ENCODE measurements at places on chromosomes 13 and 19. TPM values are rescaled to one million over a fixed set of nuclear protein-coding genes. Genes with fewer than 3 reads are reported as not detected.

ZNF98 gene
- total RNA-seq: not detected

WTIP gene
- 15.4 TPM for total RNA-seq

ZNF562 gene
- 2.5 TPM for total RNA-seq

MRPL57 gene
- 34.5 TPM for total RNA-seq

RPL28 gene
- total RNA-seq: 2,232 TPM

DLEU7 gene
- total RNA-seq: 5.4 TPM

ACP5 gene
- 9.0 TPM for total RNA-seq

CDKN2D gene
- 2.6 TPM for total RNA-seq

TNFSF9 gene
- total RNA-seq: 1.7 TPM

KISS1R gene
- 2.6 TPM for total RNA-seq

RNF225 gene
- total RNA-seq: 1.2 TPM

ZNF526 gene
- total RNA-seq: 14.1 TPM

CYP2A7 gene
- total RNA-seq: 0.78 TPM

ZNF253 gene
- total RNA-seq: 74.6 TPM

FCER2 gene
- total RNA-seq: 0.29 TPM

IL12RB1 gene
- total RNA-seq: not detected

TNNT1 gene
- 115 TPM for total RNA-seq

IGFL3 gene
- total RNA-seq: not detected

ZIC2 gene
- total RNA-seq: 429 TPM

TPTE2 gene
- total RNA-seq: not detected

ERFL gene
- not detected for total RNA-seq

SIGLEC12 gene
- not detected for total RNA-seq

GPR42 gene
- not detected for total RNA-seq

VAV1 gene
- total RNA-seq: 0.22 TPM

PLPP2 gene
- 101 TPM for total RNA-seq

ZNF667 gene
- 9.3 TPM for total RNA-seq

PSG5 gene
- total RNA-seq: not detected

LMTK3 gene
- total RNA-seq: 13.6 TPM

BLVRB gene
- total RNA-seq: 32.3 TPM

ZNF473 gene
- 11.0 TPM for total RNA-seq

LRRC63 gene
- total RNA-seq: not detected

PRMT1 gene
- 561 TPM for total RNA-seq

SPRY2 gene
- 37.7 TPM for total RNA-seq

FAM83E gene
- 6.5 TPM for total RNA-seq

WDR88 gene
- not detected for total RNA-seq

All from H1 (cell line).